Stromal cell of bone marrow (primary cell): ENCODE measurements at places on chromosomes 4 and X.
A peak's percentile ranks its signal among the peaks of the same experiment; 100 is the strongest.

- no peak for DNase-seq
These were observed 3.0 kb downstream of the RPL10 start for GRCh38 chrX:154401045-154401799.

DNA sequence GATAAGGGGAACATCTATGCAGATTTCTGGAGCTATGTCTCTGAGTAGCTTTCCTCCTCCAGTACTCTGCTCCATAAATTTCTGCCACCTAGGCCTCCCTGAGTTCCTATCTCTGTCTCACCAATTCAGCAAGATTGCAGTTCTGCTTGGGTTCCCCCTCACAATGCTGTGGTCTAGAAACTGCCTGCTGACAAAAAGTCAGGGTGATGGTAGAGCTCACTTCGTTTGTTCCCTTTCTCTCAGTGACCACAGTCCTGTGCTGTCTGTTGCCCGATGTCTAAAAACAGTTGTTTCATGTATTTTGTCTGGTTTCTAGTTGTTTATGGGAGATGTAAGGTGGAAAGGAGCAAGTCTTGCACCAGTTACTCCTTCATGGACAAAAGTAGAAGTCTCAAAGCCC lies 41.1 kb downstream of the AMMECR1 start:
- DNase-seq, result no peak

DNA sequence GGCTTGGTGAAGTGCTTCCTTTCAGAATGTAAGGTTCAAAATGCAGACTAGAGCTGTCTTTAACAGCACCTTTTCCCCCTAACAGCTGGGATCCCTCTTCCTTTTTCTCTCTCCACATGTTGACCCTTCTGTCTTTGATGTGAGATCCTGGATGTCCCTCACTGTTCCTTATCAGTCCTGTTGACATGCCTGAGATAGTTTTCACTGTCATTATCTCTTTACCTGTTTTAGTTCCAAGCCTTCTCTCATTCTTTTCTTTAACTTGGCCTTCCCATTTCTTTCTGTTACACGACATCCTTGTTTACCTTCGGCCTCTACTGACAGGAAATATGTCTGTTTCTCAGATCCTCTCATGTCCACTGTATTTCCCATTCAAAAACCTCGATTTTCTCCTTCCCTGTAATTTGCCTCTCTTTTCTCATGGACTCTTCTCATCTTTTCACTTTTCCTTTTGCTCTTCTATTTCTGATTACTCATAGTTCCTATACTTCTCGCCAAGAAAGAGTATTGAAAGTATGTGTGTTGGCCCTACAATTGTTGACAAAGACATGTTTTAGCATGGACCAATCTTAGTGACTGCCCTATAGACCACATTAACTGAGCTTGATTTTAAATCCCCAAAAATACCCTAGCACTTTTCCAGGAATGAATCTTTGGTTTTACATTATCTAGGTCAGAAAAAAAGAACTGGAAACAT lies 1.2 kb upstream of the SOWAHB start:
- no peak for DNase-seq

- DNase-seq, result no peak
These were observed 696.5 kb downstream of the ADGRL3 start for GRCh38 chr4:61896634-61897033.

DNA sequence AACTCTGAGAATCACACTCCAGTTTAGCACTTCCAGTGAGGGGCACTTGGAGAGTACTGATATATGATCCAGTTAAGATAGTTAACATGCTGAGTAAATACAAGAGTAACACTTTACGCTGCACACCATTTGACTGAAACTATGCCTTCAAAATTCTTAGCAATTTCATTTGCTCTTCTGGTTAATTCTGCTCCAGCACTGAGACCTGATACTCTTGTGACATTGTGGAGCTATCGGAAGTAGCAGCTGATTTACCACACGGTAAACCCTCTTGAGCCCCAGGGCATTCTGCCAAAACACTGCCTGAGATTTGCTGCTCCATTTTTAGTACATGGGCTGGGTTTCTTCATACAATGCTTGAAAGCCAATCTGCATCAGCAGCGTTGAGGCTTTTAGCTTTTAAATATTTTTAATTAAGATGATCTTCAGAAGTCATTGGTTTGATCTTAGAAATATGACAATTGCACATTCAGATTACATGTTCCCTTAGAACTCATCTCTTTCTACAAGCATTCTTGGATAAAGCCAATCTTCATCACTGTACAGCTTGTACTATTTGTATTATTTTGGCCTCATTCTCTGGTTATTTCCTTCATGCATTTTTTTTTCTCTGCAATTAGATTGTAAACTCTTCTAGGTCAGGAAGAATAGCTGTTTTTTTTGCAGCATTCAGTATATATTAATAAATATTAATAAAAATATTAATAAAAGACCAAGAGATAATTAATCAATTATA lies 67.8 kb upstream of the ETNPPL start:
- no peak for DNase-seq

GRCh38 chr4:173526027-173526482 lies 4.0 kb downstream of the HAND2 start:
- DNase-seq, result no peak

DNA sequence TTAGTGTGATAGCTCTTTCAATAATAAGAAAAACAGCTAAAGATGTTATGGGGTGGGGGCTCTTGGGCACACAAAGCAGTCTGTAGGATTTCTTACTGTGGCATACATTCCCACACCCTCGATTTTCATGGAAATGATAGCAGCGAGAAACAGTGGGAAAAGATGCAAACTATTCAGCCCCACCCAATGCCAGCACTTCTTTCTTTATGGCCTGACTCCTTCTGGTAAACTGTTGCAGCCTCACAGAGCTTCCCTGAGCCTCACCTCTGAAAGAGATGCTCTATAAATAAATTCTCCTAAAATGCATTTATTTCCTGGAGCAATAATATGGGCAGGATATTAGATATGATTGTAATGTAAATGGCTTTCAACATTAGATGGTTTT lies 910 bp downstream of the ANK2 start:
- DNase-seq, result no peak

DNA sequence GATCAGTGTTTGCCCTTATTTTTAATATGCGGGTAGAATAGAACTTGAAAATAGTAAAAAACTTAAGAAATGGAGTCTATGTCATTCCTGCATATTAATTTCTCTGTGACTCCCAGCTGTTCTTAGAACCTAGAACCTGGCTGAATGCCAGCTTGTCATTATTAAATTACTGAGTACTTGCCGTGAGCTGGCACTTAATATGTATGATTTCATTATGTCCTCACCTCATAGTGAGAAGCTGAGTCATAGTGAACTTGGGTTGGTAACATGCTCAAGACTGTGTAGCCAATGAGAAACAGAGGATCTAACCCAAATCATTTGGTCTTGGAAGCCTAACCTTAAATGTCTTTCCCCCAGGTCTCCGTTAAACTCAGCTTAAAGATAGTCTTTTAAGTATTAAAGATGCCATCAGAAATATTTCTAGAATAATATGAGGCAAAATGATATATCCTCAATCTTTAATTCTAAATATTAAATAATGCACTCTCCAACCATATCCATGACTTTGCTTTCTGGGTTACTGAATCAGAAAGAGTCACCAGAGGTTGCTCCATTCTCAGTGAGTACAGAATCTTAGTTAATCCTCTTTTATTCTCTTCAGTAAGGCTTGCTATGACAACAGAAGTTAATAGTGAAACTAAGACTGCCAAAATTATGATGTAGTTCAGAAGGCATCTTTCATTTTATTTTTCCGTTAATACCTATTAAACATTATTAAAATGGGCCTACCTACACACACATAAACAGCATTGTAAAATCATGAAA lies 58.6 kb upstream of the TLL1 start:
- DNase-seq, result no peak

DNA sequence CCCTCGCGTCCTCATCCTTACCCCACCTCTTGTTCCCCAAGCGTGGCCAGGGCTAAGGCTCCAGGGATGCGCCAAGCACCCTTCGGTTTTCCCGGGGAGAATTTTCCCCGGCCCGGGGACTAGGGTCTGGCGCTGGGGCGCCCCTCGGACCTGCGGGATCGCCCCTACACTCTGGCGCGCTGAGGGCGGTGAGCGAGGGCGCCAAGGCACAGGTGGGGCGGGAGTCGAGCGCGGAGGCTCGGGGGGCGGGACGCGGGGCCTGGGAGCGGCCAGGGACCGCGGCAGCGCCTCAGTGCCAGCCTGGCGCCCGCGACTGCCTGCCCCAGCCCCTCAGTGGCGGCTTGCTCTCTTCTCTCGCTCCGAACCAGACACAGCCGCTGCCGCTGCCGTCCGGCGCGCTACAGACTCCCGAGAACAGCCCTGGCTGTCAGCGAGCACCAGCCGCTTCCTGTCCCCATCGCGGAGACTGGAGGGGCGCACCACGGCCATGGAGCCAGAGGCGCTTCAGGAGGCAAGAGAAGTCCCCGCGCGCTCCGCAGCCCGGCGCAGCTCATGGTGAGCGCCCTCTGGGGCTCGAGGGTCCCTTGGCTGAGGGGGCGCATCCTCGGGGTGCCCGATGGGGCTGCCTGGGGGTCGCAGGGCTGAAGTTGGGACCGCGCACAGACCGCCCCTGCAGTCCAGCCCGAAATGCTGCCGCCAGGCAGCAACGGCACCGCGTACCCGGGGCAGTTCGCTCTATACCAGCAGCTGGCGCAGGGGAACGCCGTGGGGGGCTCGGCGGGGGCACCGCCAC lies at the start of gene DRD5:
TSS of gene DRD5 (plus strand) at position 292 of the 793 bp plus-strand sequence. CDS start at position 688, 396 bp downstream.
- no peak for DNase-seq

GRCh38 chrX:155056471-155056870 lies 14.5 kb downstream of the CMC4 start:
- DNase-seq, result no peak

DNA sequence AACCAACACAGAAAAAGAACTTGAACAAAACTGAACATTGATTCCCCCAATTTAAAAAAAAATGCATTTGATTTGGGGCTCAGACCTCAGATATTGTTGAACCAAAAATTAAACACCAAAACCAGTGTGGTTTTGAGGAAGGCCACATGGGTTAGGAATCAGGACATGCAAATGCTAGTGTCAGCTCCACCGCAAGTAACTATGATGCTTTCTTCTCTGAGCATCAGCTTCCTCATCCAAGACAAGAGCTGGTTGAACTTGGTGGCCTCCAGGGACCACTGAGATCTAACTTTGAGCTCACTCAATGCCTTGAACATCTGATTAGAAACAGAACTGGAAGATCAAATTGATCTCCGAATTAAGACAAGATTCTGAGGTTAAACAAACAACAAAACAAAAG lies 142.9 kb upstream of the NWD2 start:
- DNase-seq, result no peak

GRCh38 chr4:6687947-6688878 lies 5.5 kb upstream of the S100P start:
- DNase-seq, result no peak

GRCh38 chr4:63218856-63219255 lies 1190.4 kb downstream of the TECRL start:
- no peak for DNase-seq

- DNase-seq, result peak; percentile 31
These were observed 589.2 kb upstream of the NR3C2 start for GRCh38 chr4:149031399-149031798.

DNA sequence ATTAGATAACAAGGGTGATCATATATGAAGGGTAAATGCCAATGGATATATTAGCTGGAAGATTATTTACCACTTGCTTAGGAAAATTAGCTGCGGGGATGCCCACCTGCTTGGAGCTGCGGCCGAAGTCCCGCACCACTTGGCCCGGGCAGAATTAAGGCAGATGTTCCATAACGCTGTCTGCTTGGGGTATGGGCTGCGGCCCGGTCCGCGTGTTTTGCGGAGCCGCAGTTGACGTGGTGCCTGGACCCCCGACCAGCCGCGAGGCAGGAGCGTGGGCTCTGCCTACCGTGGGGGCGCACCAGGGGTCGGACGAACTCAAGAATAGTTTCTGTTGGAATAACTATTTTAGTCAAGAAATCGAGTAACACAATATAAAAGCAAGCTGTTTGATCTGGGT lies 235.2 kb downstream of the CPXCR1 start:
- DNase-seq, result no peak

DNA sequence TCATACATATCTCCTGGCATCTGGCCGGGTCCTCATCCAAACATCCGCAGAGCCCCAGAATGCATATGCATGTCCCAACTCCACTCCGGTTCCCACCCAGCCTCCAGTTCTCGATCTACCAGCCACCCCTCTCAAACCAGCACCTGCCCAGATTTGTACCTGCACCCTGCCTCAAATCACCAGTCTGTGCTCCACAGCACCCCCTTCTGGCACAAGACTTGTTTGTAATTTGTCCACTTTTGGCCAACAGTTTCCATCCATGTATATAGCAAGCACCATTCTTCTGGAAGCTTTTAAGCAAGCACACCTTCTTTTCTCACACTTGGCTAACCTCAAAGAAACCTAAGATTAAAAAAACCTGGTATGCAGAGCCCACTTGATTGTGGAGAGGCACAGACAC lies 644.1 kb downstream of the MID1IP1 start:
- DNase-seq, result no peak

DNA sequence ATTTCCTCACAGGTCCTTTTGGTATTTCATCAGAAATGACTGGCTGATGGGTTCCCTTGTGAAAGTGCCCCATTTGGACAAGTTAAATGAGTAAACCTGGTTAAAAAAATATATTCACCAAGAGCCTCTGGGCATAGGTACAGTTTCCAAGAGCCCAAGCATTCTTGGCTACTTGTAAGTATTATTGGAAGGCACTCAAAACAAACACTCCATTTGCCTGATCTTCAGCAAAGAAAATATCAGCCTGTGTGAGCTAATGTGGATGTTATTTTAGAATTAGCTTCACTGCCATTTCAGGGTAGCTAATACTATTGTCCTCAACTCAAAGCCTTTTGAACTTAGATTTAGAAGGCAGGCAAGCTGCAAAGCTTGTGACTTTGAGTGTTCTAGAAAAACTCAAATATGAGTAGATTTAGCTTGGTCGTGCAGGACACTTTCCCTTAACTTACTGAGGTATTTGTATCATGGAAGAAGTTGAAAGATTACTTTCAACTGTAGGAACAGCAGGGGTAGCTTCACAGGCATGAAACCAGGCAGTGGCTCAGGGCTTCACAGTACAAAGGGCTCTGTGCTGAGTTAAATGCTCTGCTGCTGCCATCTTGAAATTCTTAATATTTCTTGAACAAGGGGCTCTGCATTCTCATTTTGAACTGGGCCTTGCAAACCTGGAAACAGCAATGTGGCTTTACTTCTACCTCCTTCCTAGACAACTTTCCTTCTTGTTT lies 177.2 kb downstream of the AMELX start:
- peak; percentile 82 for DNase-seq

DNA sequence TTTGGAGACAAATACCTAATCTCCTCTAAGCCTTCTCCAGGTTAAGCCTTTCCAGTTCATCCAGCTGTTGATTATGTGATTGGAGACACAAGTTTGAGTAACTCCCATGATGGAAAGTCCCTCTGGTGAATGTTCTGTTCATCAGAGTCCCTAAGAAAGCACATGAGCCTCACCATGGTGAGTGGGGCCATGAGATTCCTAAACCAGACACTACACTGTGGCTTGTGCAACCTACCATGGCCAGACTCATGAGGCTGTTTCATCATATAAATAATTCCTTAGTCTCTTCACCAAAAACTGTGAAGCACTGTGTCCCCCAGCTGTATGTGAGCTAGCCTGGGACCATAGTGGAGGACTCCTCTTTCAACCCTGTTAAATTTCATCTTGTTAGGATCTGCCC lies 14.4 kb downstream of the PKD2 start:
- no peak for DNase-seq
